ENCODE measurements at places on chromosomes 7 and 10.

- no peak for DNase-seq
Measured at GRCh38 chr7:132573251-132573955, 2.9 kb downstream of the PLXNA4 start.

- no peak for DNase-seq
Measured at GRCh38 chr10:73763343-73763742, 18.5 kb upstream of the CHCHD1 start.

DNA sequence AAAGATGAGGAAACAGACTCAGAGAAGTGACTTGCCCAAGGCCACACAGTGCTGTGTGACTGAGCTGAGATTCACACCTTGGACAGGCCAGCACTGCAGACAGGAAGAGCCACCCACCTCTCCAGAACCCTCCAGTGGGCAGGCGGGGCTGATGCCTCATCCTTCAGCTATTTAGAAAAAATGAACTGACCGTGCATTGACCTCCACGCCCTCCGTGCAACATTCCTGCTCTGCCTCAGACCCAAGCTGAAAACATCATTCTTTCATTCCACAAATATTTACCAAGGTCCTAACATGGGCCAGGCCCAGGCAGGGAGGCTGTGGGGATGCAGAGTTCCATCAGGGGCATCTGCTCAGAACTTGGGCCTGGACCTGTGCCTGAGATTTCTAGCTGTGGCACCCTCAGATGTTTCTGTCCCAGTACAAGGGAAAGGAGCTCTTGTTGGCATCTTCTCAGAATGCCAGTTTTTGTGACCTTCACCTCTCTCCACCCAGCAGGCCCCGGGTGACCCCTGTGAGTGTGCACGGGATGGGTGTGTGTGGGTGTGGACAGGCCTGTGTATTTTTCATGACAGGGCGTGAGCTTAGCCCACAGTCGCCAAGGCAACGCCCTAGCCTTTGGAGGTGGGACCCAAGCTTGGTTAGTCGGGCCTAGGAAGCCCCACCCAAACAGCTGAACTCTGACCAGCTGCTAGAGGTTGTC lies 6.5 kb downstream of the VSIR start:
- DNase-seq, result no peak

GRCh38 chr7:35415411-35415822 lies 161.5 kb upstream of the TBX20 start:
- DNase-seq, result no peak

GRCh38 chr7:30478349-30479201 lies at the start of gene NOD1:
NOD1 (minus strand) TSS chr7:30478784; CDS start chr7:30456921, 21,863 bp downstream.
- peak; percentile 78 for DNase-seq

DNA sequence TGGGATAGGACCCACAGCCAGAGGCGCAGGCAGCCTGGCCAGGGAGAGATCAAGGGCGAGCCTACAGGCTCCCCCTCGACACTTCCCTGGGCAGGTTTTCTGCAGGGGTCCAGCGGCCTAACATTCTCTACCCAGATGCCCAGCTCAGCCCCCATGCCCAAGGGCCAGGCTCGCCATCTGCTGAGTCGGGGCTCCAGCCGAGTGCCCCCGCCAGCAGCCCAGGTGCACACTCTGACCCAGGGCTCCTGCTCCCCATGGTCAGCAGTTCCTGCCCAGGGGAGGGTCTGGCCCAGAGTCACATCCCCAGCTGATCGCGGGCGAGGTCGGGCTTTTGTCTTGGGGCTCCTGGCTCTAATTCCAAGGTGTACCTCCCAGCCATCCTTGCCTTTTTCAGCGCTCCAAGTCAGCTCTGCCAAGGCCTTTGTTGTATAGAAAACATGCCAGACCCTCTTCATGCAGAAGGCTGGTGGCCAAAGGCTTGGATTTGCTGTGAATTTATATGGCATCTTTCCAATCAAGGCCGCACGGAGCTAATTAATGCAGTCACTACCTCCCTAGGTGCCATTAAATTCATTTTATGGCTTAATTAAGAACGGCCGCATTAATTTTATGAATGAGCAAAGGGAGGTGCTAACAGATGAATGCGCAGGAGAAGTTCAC lies 120.6 kb downstream of the LRRC18 start:
- DNase-seq, result no peak

- DNase-seq, result no peak
Measured at GRCh38 chr7:106629516-106629915, 31.4 kb downstream of the CCDC71L start.

GRCh38 chr7:114405427-114405826 lies 9.2 kb upstream of the FOXP2 start:
- DNase-seq, result no peak

- DNase-seq, result no peak
Measured at GRCh38 chr7:138154661-138155060, 78.4 kb downstream of the AKR1D1 start.

- DNase-seq, result no peak
Measured at GRCh38 chr10:29663718-29664117, 28.9 kb upstream of the SVIL start.

- DNase-seq, result peak; percentile 77
Measured at GRCh38 chr7:924541-925231, 29.8 kb downstream of the ADAP1 start.

DNA sequence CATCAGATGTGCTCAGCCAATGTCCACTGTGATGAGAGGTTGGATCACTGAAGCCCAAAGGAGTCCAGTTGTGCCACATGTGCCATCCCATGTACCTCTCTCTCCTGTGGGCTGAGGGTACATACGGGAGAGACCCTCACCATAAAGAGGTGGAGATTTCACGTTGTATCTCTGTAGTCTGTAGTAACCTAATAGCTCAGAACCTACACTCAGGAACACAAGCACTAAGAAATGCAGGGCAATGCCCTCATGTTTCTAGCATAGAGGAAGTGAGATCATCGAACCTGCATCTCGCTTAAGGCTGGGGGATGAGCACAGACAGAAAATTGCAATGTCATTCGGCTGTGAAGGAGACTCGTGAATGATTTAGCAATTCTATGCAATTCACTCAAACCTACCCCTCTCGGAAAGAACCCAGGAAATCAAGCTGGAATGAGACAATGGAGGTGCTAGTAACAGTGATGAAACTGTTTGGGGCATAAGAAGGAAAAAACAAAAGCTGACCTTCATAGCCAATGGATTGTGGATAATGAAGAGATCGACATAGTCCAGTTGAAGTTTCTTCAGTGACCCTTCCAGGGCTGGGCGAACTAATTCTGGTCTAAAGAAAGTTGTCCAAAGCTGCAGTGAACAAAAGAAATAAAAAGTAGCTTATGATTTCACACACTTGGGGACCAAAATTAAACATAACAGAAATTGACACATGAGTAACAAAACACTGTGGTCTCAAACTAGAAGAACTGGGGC lies 80.3 kb upstream of the UCN3 start:
- DNase-seq, result no peak

- no peak for DNase-seq
Measured at GRCh38 chr7:158133515-158134271, 453.9 kb downstream of the PTPRN2 start.

DNA sequence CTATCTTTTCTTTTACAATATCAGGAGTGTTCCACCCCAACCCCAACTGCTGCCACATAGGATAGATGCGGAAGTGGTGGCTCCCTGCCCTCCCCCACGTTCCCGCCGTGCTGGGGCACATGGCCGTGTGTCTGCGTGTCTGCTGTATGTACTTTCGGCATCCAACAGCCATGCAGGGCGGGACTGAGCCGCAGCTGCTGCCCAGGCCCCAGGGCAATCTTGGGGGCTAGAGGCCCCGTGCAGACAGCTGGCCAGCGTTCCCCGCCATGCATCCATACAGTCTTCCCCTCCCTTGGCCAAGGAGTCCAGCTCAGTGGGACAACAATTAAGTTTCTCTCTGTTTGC lies 162.7 kb downstream of the DGKB start:
- no peak for DNase-seq

- no peak for DNase-seq
Measured at GRCh38 chr10:46317889-46318288, 31.1 kb downstream of the ANTXRL start.

DNA sequence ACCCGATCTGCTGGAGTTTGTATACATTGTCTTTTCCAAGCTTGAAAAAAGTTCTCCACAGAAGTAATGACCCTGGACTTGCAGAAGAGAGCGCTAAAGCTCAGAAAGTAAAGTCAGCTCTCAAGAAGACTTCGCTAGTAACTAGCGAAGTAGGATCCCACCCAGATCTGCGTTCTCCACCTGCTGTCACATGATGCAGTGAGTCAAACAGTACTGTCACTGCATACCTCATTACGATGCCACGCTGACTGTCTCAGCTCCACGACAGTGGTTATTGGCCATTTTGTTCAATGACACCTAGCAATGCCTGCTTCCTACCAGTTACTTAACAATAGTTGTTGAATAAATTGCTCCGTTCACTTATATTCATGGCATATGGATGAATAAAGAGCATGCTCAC lies 29.7 kb upstream of the SEC61G start:
- DNase-seq, result peak; percentile 10

GRCh38 chr7:4787541-4787940 lies 12.1 kb downstream of the AP5Z1 start:
- no peak for DNase-seq

GRCh38 chr7:68576366-68576765 lies 1021.9 kb upstream of the AUTS2 start:
- no peak for DNase-seq

GRCh38 chr7:24971333-24972165 lies 8.4 kb downstream of the OSBPL3 start:
- no peak for DNase-seq

DNA sequence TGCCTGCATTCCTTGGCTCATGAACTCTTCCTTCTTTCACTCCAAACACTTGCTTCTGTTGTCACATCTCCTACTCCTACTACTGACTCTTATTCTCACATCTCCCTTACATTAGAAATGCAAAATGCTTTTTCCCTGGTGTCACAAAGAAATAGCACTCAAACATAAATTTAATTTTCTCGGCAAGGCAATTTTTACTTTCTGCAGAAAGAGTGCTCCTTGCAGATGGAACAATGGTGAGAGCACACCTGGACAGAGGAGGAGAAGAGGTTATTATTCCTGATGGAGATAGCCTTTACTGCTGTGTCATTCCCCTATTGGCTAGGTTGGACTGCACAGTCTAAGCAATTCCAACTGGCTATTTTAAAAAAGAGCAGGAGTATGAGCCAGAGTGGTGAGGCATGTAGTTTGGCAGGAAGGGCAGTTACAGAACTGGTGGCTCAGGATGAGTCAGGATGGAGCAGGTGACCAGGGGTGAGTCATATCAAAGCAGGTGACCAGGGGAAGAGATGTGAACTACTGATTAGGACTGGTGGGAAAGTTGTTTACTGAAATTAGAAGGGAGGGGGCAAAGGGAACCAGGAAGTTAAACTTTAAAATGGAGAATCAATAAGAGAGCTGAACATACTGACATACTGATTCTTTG lies 52.9 kb downstream of the CYP2C9 start:
- no peak for DNase-seq

DNA sequence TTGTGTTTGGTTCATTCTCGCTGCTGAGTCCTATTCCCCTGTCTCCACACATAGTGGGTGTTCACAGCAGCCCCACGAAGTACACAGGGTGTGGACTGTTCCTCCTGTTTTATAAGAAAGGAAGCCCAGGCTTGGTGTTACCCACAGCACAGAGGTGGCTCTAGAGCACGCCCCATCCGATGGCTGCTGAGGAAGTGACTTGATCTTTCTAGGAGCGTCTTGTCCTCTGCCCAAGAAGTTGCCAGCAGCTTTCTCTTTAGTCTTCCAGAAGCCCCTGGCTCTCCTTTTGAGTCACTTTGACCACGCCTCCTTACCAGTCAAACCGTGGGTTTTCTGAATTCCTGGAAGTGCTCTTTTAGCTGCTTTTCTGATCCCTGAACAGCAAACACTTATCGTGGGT lies 94.0 kb downstream of the GRK5 start:
- DNase-seq, result peak; percentile 69

All from stimulated activated CD4-positive, alpha-beta T cell treated with anti-CD3 and anti-CD28 coated beads, Interleukin-2, amount 100 ng/mL, for 24 hours (primary cell).